ENCODE measurements at places on chromosomes 12 and 14. TPM values are rescaled to one million over a fixed set of nuclear protein-coding genes. Genes with fewer than 3 reads are reported as not detected.

DNA sequence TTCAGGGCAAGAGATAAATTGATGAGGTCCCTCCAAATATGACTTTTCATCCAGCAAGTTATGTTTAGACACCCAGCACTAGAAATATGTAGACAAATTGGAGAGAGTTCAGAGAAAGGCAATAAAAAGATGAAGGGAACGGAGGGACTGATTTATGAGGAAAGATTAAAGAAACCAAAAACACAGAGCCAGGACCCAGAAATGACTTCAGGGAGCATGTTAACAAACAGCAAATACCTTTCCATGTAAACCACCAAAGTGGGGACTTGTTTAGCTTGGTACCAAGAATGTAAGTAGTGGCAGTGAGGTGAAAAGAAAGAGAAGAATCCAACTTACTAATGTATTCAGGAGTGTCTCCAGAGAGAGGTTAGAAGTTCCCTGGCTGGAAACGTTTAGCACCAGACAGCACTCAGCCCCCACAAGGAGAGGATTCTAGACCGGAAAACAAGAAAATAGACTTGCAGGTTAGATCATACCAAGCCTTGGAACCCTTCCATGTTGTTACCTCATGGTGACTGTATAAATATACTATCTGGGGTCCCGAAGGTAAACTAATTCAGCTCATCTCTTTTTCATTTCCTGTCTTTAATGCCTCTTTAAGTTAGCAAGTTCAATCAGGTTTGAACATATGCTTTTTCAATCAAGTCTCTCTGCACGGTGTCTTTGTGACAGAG lies 79.2 kb downstream of the TBC1D30 start:
- no peak for ATAC-seq

The EMP1 gene
- total RNA-seq: 203 TPM

DNA sequence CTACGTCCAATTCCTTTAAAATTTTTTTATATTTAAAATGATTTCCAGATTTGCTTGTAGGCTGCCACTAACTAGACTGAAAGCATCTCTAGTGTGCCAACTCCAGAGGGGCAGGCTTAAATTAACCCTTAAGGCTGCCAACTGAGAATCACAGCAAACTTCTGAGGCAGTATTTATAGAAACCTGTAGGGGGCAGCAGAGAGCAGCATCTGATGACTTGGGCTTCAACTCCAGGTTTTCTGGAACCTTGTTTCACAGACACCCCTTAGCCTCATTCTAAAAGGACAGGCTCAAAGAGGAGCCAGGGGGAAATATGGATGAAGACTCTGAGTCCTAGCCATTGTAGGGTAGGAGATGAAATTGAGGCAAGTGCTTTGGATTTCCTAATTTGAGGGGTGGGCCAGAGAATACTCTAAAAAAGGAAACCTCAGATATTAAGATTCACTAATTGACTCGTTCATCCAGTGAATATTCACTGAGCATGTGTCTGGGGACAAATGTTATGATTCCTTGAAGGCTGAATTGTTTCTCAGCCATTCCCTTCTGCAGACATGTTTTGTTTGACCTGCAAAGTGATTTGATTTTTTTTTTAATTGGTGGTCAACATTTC lies 63.3 kb upstream of the HSPB8 start:
- ATAC-seq: no peak

DNA sequence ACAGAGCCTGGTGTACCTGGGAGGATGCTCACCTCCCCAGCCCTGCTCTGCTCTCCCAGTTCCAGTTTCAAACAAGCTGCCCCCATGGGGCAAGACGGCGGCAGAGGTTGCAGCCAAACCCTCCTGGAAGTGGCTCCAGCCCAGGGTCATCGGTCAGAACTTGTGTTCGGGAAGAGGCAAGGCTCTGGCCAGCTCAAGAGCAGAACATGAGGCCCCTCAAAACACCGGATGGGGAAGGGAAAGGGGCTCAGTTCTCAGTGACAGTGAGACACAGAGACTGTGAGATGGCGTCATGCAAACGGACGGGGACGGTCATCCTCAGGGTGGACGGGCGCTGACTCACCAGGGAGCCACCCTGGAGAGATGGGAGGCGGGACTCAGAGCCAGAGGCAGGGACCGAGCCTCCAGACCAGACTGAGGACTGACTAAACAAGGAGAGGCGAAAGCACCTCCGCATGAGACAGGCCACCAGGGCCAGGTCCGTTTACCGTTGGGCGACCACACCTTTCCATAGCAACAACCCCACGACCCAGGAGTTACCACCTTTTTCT lies 63.9 kb upstream of the GALNT9 start:
- ATAC-seq: peak; percentile 93

DNA sequence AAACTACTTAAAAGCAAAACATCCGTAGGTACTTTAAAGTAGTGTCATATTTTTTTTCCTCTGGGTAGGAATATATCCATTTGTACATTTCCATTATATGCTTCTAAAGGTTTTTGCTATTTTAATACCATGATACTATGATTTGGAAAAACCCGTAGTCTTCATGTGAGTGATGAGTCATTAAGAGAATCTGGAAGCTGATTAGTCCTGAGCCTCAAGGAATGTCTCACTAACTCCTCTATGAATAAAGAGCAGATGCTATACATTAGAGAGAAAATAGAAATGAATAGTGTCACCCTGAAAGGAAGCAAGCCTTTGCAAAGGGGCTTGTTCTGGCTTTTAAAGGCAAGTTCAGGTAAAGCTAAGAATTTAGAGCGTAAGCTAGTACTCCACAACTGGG lies 432.1 kb downstream of the CCDC91 start:
- ATAC-seq: no peak

Measured in motor neuron (in vitro differentiated cells).